ENCODE measurements at places on chromosomes 3 and 15.

GRCh38 chr15:48385031-48385830 is 54.0 kb downstream of the DUT start:
- DNase-seq: no peak

DNA sequence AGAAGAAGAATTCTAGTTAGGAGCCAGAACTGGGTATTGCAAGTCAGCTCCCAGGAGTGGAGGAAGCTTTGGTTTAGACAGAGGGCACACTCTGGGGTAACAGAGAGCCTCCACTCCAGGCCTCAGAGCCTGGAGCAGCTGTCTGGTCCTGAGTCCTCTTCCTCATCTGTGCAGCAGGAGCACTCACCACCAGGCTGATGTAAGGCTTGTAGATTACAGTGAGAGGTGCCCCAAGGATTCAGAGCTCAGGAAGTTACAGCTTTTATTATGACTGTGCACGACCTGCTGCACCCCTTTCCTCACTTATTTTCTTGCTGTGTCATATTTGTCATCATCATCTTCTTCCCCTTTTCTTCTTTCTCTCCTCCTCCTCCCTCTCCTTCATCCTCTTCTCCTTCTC is 210.4 kb downstream of the ATP10A start:
- no peak for DNase-seq

DNA sequence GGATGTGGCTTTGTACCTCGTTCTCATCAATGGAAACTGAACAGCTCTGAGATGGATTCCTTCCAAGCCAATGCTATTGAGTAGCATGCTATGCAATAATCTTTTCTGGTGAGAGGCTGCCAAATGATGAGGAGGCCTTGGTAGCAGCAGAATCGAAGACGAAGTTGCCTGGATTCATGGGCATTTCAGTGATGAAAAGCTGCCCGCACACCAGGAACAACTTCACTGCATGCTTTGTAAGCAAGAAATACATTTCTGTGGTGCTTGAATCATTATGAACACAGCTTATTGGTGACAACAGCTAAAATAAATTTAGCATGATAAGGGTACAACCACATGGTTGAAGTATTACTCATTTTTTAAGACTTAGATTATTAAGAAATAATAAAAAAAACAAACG is 246.8 kb upstream of the ROBO1 start:
- no peak for DNase-seq

DNA sequence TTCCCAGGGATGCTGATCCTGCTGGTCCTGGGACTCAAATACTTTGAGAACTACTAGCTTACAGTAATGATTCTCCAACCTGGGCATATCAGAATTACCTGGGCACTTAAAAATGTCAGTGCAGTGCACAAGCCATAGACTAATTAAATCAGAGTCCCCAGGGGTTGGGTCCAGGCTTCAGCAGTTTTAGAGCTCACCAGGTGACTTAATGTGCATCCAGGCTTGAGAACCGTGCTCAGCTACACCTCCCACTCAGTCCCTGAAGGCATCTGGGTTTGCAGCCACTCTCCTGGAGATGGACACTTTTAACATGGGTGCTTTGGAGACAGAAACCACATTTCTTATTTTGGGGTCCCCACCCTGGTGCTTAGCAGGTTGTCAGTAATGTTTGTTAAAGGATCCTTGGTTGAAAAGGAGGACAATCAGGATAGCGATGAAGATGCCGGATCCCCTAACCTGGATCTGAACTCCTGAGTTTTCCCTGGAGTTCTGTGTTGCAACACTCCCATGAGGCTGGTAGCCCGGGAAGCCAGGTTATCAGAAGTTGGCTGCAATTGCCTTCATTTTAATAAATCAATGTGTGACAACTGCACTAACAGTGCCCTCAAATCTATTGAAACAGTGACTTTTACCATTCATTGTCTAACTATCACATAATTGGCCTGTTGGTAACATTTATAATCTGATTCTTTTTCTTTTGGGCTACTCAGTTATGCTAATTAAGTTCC is 48.1 kb downstream of the BFSP2 start:
- no peak for DNase-seq

DNA sequence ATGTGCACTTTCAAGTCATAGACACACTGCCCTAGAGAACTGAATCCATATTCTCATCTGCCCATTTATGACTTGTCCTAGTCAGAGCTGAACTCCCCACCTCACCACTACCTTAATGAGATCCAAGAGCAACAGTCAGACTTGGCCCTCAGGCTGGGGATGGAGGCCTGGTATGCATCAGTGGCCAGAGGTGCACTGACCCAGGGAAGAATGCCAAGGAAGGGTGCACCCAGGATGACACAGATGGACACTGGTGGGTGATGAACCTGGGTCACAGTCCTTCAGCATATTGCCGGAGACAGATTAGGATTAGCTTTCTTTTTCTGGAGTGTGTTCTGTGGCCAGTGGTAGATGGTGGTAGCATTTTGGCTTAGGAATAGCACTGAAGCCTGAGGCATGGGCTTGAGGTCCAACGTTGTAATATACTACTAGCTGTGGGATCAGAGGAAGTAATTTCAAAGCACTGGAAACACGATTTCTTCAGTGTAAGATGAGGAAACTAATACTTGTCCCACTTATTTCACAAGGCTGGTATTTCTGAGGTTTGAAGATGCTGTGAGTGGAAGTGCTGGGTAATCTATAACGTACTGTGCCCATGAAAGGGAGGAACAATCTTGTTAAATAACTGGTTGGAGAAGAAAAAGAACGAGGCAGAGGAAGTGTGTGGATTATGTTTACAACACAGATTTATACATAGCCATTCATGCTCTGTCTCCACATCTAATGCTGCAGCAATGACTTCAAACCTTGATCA is 265.0 kb downstream of the THRB start:
- no peak for DNase-seq
